ENCODE measurements at places on chromosomes 1 and 21. TPM values are rescaled to one million over a fixed set of nuclear protein-coding genes. Genes with fewer than 3 reads are reported as not detected.
A peak's percentile ranks its signal among the peaks of the same experiment; 100 is the strongest.

GABRD gene
- 1.0 TPM for total RNA-seq

WNT2B gene
- 0.51 TPM for total RNA-seq

MX2 gene
- total RNA-seq, result 0.51 TPM

DPH5 gene
- total RNA-seq, result 20.2 TPM

OR10X1 gene
- total RNA-seq, result not detected

MATN1 gene
- under 0.01 TPM for total RNA-seq

SIKE1 gene
- total RNA-seq, result 38.3 TPM

- no peak for DNase-seq
Observed at GRCh38 chr1:246617768-246618167, 51.5 kb downstream of the CNST start.

DNA sequence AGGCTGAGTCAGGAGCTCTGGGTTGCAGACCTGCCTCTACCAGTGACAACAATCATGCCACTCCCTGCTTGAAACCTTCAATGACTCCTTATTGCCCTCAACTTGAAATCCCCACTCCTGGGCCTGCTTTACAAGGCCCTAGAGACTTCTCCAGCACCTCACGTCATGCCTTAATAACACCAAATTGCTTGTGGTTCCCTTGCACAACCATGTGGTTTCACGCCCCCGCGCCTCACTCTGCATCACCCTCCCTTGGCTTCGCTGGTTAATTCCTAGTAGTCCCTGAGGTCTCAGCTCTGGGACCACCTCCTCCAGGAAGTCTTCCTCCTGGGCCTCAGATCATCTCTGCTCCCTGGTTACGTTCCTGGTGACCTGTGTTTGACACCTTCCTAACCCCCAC lies 33.0 kb downstream of the EPHA2 start:
- DNase-seq, result no peak

GRCh38 chr21:16071092-16071491 lies 341.3 kb downstream of the USP25 start:
- DNase-seq, result no peak

- DNase-seq, result no peak
Observed at GRCh38 chr1:100597784-100598183, 59.8 kb downstream of the GPR88 start.

DNA sequence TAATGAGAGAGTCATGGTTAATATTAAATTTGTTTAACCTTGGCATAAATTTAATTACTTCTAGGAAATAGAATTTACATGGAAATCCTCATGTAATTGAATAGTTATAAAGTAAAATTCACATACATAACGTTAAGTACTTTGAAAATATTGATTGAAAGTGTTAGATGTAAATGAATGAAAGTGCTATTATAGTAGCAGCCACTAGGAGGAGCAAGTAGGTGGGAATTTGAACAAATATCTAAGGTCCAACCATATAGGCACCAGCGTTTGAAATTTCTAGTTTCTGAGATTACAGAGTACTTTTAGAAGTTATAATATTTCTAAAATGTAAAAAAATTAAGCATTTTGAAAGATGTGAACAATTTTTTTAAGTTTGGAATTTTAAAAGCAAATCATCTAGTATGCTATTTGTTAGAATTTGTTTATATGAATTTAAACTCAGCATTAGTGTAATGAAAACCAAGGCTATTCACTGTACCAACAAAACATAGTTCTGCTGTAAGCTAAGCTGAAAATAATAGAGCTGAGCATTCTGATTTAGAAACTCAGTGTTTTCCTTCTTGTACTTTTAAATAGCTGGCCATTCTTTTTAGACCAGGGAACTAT lies 3.3 kb downstream of the B3GALT2 start:
- DNase-seq, result peak; percentile 54

- DNase-seq, result no peak
Observed at GRCh38 chr1:183100361-183100974, 77.2 kb downstream of the LAMC1 start.

GRCh38 chr1:109919303-109919702 lies 8.7 kb downstream of the CSF1 start:
- no peak for DNase-seq

DNA sequence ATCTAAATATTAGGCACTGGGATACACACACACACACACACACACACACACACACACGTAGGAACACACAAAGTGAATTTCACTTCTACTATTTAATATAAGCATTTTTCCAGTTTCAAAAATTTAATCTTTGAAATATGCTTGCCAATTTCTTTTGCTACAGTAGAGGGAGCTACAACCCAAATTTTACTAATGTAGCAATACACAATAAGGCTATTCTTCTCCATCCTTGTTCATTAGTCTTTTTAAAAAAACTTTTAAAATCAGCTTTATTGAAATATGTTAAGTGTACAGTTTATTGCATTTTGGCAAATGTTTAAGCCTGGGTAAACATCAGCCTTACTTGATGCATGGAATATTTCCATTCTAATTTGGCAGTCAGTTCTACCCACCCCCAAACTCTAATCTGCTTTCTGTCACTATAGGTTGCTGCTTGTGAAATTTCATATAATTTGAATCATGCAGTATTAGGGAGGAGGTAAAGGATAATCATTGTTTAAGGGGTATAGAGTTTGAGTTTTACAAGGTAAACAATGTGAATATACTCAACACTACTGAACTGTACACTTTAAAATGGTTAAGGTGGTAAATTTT lies 93.0 kb upstream of the TENT5C start:
- DNase-seq, result peak; percentile 17

- DNase-seq, result no peak
Observed at GRCh38 chr1:89743788-89744187, 77.0 kb upstream of the LRRC8D start.

DNA sequence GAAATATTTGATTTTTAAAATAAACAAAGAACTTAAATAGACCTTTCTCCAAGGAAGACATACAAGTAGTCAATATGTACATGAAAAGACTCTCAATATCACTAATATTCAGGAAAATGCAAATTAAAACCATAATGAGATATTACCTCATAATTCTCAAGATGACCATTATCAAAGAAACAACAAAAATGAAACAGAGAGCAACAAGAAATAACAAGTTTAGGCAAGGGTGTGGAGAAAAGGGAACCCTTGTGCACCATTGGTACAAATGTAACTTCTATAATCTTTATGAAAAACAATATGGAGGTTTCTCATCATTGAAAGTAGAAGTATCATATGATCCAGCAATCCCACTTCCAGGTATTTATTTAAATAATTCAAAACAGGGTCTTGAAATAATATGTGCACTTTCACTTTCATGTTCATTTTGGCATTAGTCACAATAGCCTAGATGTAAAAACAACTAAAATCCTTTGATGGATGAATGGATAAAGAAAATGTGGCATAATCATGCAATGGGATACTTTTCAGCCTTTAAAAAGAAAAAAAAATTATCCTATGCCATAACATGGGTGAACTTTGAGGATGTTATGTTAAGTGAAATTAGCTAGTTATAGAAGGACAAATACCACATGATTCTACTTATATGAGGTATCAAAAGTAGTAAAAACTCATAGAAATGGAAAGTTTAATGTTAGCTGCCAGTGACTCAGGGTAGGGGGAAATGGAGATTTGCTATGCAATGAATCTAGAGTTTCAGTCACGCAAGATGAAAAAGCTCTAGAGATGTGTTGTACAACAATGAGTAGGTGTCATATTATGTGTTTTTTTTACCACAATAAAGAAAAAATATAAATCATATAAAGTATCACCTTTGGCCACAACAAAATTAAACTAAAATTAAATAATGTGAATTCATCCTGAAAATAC lies 114.5 kb upstream of the LYPLAL1 start:
- DNase-seq, result peak; percentile 34

DNA sequence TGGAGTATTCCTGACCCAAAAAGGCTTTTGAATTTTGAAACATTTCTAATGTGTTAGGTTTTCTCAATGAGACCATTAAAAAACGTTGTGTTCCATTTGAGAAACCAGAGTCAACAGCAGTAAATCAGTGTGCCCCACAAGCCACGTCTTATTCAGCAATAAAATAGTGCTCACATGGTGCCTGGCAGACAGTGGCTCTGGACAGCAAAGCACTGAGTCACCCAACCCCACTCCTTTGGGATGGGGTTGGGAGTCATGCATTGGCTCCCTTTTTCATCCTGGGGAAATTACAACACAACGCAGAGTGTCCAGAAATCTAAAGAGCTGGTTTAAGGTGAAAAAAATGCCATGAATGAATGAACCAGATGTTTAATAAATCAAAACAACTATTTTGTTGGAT lies 46.5 kb downstream of the KCNJ15 start:
- peak; percentile 75 for DNase-seq

- no peak for DNase-seq
Observed at GRCh38 chr1:43339584-43340232, 2.1 kb downstream of the MPL start.

GRCh38 chr1:39387452-39387851 lies 104.0 kb upstream of the BMP8A start:
- DNase-seq, result peak; percentile 48

GRCh38 chr1:53050310-53050709 lies 11.7 kb upstream of the PODN start:
- DNase-seq, result no peak

DNA sequence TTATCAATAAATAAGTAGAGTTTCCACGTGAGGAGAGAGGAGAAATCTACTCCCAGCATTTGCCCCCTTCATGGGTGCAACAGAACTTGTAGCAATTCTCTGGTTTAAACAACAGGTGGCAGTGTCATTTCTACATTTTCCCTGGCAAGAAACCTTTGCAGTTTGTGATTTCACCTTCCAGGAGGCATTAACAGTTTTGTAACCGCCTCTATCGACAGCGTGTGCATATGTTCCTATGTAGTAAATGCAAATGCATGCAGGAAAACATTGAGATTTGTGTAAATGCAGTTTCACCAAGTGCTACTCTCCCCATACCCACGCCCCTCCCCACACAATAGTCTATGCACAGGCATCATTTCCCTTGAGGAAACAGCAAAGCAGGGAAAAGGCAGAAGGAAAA lies 494.7 kb downstream of the SMYD3 start:
- peak; percentile 64 for DNase-seq

DNA sequence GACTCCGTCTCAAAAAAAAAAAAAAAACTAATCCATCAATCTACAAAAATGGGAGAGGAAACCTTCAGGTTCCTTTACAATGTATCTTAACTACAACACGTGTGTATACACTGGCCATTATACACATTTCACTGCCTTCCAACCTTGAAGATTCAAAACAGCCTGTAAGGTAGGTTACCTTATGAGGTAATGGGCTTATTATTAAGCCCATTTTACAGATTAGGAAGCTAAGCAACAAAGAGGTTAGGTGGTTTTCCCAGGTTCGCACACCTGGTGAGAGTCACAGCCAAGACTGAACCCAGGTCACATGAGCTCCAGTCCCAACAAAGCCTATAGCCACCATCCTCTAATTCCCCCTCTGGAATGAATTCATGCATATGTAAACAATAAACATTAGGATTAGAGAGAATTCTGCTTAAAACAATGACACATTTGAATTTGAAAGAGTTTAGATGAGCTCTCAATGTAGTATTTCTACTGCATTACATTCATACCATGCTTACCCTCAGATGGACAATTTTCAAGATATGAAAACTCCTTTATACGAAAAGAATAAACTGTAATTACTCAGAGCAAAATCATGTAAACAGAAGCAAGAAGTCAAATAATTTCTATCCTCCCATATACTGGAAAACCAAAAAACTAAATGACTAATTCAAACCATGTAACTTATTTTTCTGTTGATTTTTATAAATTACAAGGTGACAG lies 54.8 kb downstream of the EIF4G3 start:
- DNase-seq, result no peak

DNA sequence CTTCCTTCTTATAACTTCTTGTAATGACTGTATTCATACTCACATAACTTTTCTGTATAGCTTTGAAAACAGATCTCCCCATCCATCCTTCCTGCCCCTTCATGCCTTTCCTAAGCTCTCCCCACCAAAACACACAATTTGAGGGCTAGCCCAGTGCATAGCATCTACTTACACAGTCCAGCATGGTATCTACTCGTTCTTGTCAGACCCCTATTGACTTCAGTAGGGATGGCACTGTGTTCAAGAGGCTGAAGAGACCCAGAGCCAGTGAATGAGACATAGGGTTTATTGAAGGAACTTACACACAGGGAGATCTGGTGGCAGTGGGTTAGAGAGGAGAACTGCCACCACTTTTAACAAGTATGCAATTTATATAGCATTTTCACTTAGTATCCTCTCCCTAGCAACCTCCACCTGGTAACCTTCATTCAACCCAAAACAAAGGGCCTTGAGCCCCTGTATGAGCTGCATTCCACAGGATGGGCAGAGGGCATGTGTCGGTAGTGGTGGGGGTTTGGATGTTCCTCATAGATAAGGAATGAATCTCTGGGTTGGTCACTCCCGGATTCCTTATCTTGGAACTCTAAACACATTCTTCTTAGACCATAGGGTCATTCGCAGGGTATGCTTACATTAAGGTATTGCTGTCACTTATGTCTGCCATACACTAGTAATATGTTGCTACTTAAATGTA lies 64.9 kb upstream of the GNG12 start:
- DNase-seq, result no peak

DNA sequence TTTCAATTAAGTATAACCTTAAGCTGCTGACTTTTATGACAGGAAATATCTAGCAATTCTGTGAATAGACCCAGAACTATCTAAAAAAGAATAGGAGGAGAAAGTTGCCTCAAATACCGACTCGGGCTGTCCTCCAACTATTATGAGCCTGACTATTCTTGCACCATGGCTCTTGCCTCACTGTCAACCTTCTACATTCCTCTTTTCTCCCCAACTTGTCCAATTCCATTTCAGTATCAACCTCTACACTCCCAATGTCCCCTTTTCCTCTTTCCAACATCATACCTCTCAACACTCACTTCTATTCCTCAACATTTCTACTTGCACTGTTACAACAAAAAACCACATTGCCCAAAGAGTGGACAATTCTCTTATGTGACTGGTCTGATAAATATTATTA lies 2.3 kb downstream of the ZZZ3 start:
- no peak for DNase-seq

GRCh38 chr1:100542285-100542684 lies 4.3 kb downstream of the GPR88 start:
- no peak for DNase-seq

GRCh38 chr1:201946224-201946908 lies at the start of gene LMOD1:
Gene LMOD1 (minus strand): TSS chr1:201946548. CDS start chr1:201946340, 208 bp downstream.
- peak; percentile 4 for DNase-seq
